ENCODE measurements at places on chromosomes 11 and 22.

DNA sequence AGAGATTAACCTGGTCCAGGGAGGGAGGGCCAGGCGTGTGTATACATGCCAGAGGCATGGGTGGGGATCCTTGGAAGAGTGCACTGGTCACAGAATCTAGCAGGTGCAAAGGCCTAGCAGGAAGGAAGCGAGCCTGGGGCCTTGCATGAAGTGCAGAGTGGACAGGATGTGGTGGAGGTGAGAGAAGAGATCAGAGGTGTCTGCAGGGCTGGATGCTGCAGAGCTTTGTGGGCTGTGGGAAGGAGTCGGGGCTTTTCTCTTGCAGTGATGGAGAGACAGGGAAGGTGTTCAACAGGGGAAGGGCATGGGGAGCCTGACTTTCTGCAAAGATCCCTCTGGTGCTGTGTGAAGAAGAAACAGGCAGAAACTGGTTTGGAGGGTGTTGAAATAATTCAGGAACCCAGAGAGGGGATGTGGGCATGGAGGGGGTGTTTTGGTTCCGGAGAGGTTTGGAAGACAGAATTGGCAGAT is 2.5 kb upstream of the TPST2 start:
- peak; percentile 76 for DNase-seq

- peak; percentile 89 for DNase-seq
Measured at GRCh38 chr11:1928470-1928890, 9.0 kb downstream of the TNNT3 start.

- DNase-seq, result no peak
Measured at GRCh38 chr22:39988386-39989114, 6.2 kb upstream of the FAM83F start.

GRCh38 chr11:114036147-114036811 is 23.2 kb upstream of the ZBTB16 start:
- DNase-seq, result peak; percentile 93

- DNase-seq, result no peak
Measured at GRCh38 chr11:62461740-62462507, 43.1 kb downstream of the SCGB1A1 start.

GRCh38 chr11:62708793-62709192 is 1.3 kb downstream of the GNG3 start:
- DNase-seq, result no peak

- peak; percentile 80 for DNase-seq
Measured at GRCh38 chr22:40043081-40043480, 48.3 kb downstream of the FAM83F start.

- DNase-seq, result no peak
Measured at GRCh38 chr22:43743131-43743530, 69.0 kb downstream of the EFCAB6 start.
